SK-N-SH treated with all-trans-retinoic acid at 6 μM for 48 hours (cell line): ENCODE measurements at places on chromosomes 5 and 9.
A peak's percentile ranks its signal among the peaks of the same experiment; 100 is the strongest.

GRCh38 chr5:43973318-43973717, 370.3 kb downstream of the NNT start:
- ATAC-seq: no peak

- peak; percentile 53 for ATAC-seq
Measured at GRCh38 chr9:4293293-4293941, 6.5 kb downstream of the GLIS3 start.

GRCh38 chr9:73441890-73442818, 290.5 kb downstream of the ANXA1 start:
- no peak for ATAC-seq

GRCh38 chr9:81632599-81632998, 56.7 kb downstream of the TLE1 start:
- ATAC-seq: peak; percentile 73

DNA sequence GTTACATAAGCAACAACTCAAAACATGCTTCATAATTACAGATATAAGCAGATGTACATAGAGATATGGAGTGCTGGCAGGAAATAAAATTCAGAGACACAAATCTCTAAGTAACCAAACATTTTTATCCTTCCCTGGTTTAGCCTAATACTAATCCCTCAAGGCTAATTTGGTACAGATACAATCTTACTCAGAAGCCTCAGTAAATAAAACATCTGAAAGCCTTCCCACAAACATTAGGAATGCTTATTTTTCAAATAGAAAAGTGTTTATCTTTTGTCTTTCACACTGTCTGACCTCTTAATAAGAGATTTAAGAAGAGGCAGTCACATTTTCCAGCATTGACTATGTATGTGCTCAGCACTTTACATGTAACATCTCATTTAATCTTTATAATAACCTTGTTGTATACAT, 399.4 kb downstream of the ARRDC3 start:
- ATAC-seq: peak; percentile 36; the same call in 1 of the 3 replicates

- no peak for ATAC-seq
Measured at GRCh38 chr5:31421806-31422586, 109.9 kb downstream of the DROSHA start.

DNA sequence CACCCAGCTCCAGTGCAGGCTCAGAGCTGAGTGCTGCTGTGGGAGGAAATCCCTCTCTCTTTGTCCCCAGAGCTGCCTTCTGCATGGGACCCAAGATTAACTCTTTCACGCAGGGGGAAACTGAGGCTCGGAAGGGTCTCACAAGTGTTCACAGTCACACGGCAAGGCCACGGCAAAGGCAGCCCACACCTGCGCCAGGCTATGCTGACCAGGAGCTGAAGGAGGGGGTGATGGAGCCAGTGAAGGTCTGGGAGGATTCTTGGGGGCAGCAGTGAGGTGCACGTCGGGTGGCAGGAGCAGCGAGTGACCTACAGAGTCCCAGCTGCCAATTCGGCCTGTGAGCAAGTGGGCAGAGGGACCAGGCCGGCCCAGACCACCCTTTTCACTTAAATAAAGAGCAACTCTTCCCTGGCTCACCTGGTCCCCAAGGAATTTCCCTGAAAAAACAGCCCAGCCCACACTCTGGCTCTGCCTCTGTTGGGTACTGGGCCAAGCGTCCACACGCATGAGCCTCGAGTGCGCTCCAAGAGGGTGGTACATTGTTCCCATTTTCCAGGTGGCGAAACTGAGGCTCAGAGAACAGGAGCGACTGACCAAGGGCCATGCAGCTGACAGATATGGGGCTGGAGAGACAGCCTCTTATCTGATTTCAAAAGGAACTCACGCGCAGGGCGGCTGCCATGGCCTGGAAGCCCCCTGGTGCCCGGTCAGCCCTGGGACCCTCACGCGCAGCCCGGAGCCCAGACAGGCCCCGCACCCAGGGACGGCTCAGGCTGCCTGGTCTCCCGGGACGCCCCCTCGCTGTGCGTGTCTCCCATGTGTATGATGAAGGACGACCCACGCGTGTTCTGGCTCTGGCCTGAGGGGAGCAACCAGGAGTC, 28.2 kb downstream of the SARDH start:
- ATAC-seq: no peak

DNA sequence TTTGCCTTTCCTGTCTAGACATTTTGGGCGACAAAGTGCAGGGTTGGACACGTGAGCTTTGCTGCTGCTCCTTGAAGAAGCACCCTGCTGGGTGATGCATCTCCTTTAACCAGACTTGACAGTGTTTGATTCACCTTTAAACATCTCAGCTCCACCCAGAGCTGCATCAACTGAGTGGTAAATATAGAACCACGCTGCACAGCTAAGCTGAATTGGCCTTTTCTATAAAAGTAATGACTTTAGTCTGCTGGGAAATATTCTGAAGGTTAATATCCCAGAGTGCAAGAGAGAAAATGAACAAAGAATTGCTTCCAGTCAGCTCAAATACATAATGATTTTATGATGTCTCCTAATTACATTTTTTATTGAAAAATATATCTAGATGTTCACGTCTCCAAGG, 264.3 kb upstream of the ADCY2 start:
- no peak for ATAC-seq

- no peak for ATAC-seq
Measured at GRCh38 chr5:10251405-10251804, 1.3 kb downstream of the CCT5 start.

DNA sequence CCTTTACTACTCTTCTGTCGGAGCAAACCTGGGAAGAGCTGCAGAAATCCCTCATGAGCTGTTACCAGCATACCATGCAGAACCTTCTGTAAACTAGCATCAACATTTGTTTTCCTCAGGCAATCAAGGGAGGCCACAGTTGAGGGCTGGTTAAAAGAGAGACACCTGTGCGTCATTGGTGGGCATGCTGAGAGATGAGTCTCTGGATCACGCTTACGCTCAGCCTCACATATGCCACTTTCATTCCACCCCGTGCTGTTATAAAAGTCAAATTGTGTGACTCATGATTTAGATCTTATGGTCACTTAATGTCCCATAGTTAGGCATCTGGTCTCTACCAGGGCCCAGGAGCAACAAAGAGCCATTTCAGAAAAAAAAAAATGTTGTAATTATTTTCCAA, 18.1 kb upstream of the ICE1 start:
- no peak for ATAC-seq

GRCh38 chr9:33049680-33050361, 24.7 kb downstream of the DNAJA1 start:
- ATAC-seq: no peak

GRCh38 chr9:4792054-4792571, 631 bp upstream of the RCL1 start:
- ATAC-seq: peak; percentile 72

GRCh38 chr9:115018547-115019435, 88.4 kb upstream of the TNFSF8 start:
- peak; percentile 46 for ATAC-seq

DNA sequence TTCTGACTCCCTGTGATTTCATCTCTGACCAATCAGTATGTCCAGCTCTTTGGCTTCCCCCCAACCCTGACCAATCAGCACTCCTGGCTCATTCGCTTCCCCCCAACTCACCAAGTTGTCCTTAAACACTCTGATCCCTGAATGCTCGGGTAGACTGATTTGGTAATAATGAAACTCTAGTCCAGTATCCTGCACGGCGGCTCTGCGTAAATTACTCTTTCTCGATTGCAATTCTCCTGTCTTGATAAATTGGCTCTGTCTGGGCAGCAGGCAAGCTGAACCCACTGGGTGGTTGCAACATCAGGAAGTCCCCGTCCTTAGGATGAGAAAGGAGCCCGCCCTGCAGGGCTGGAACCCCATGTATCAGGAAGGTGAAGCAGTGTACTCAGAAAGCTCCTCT, 10.4 kb downstream of the FCN2 start:
- ATAC-seq: no peak

DNA sequence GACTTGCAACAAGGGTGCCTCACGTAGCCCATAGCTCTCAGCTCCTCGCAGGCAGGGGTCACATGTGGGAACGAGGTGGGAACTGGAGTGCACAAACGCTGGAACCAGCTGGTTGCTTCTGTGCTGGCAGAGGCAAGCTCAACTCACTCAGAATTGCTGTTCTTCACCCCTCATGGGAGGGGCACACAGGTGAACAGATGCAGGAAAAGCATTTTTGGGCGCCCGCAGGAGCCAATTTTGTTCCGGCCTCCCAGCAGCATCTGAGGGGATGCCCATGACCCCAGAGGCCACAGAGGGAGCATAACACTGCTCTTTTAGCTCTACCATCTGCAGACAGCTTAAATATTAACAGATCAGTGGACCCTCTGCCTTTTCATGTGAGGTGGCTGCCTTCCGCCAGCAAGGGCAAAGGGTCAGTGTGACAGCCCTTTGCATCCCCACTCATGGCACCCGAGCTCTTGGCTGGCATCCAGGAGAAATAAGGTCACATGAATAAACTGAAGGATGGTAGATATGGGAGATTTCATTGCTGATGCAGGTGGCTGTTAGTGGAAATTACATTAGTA, 196.2 kb downstream of the SLCO4C1 start:
- no peak for ATAC-seq

GRCh38 chr9:20620650-20621470, 1.4 kb downstream of the MLLT3 start:
- no peak for ATAC-seq

DNA sequence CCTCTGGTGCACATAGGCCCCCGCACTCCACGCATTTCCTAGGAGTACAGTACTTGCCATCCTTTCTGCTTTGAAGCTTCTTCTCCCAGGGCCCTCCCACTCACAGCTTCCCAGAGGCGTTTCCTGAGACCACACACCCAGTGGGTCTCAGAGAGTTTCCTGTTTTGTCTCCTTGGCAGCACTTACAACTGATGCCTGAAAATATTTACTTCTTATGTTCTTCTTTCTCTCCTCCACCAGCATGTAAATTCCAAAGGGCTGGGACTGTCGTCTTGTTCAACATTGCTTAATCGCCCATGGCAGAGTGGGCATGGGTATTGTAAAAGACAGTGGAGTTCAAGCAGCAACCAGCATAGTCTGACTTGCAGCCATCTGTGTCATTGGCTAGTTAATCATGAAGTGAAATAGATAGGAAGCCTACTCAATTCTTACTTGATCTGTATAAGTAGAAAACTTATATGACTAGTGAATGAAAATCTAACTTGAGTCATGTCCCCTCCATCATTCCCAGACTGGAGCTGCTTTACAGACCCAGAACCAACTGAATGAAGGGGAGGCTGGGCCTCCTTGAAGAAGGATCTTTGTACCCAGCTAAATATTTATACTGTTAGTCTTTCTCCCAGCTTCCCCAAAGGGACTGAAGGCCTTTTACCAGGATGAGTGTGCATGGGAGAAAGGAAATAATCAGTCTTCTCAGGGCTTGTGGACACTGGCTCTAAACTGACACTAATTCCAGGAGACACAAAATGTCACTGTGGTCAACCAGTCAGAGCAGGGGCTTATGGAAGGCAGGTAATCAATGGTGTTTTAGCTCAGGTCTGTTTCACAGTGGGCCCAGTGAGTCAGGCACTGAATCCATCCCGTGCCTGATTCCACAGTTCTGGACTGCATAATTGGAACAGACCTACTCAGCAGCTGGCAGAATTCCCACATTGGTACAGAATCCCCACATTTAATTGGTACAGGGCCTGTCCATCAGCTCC, 116.4 kb downstream of the SV2C start:
- ATAC-seq: no peak

DNA sequence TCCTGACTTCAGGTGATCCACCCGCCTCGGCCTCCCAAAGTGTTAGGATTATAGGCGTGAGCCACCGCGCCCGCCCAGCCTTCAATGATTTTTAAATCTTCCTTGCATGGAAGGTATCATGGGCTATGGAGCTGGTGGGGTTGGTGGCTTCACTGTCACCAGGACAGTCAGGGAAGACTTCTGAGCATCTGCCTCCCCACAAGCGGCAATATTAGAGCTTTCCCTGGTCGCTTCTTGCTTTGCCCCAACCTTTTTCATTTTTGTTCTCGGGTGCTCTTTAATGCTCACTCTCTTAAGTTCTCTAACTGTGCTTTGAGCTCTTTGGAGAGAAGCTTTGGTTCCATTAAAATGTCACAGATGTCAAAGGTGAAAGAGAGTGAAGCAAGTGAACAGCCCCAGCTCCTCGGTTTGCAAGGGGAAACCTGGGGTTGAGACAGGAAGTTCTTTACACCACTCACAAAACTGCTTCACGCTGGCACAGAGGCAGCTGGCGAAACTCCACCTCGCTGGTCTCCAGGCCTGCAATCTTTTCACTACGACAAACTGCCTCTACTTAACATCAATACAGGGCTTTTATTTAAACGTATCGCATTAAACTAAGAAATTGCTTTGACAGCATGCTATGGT, 142.5 kb upstream of the RETREG1 start:
- ATAC-seq: no peak

GRCh38 chr5:35990941-35991611, at the start of gene UGT3A1:
TSS of gene UGT3A1 (minus strand) at chr5:35991390. CDS start at chr5:35991240, 150 bp downstream.
- ATAC-seq: no peak

GRCh38 chr9:21933865-21934264, 60.3 kb downstream of the CDKN2A start:
- ATAC-seq: no peak

- no peak for ATAC-seq
Measured at GRCh38 chr9:15612962-15613361, 60.1 kb downstream of the CCDC171 start.

DNA sequence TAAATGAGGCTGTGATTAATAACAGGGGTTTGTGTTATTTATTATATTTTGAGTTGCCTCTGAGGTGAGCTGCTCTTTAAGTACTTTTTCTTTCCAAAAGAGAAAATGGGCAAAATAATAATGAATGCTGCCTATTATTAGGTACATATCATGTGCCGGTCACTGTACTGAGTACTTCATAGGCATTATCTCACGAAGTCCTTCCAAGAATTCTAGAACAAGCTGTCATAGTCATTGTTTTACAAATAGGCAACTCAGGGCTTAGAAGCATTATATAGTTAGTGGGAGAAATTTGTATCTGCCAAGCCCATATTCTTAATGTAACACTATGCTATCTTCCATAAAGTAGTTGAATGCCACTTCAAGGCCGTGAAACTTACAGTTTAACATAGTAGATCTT, 628.7 kb downstream of the CCDC171 start:
- no peak for ATAC-seq

DNA sequence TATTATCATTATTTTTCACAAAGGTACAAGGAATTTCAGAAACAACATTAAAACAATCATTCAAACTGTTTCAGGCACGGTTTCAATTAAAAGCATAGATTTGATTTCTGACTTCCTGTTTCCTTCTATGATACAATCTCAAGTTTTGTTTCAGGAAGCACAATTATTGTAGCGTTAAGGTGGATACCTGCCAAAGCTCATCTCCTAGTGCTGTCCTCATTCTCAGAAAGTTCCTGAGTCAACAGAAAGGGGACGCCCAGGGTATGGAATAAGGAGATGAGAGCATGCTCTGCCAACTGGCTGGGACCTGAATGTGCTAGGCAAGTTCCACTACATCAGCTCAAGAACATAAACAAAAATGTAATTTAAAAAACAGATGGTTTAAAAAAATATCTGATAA, 2.0 kb upstream of the TRIM14 start:
- peak; percentile 36 for ATAC-seq

DNA sequence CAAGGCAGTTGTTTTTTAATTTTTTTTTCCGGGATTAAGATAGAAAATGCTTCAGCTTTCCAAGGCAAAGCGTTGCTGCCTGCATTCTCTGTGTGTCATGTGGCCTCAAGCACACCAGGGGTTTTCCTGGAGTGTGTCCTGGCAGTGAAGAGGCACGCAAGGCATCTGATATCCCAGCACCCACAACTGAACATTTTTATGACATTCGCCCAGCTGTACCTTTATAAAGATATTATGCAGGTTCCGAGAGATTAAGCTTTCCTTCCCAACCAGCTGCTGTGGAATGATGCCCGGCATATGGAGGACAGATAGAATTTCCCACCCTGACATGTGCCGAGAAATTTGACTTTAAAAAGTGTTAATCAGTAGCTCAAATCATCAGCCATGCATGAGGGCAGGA, 205.6 kb downstream of the GADD45G start:
- ATAC-seq: no peak
